NCI-H1092 treated with DMSO at 0.1 percent for 48 hours (cell line): ENCODE measurements at places on chromosomes 7 and 10.

GRCh38 chr7:79317728-79318127 lies 135.7 kb downstream of the MAGI2 start:
- DNase-seq: no peak

DNA sequence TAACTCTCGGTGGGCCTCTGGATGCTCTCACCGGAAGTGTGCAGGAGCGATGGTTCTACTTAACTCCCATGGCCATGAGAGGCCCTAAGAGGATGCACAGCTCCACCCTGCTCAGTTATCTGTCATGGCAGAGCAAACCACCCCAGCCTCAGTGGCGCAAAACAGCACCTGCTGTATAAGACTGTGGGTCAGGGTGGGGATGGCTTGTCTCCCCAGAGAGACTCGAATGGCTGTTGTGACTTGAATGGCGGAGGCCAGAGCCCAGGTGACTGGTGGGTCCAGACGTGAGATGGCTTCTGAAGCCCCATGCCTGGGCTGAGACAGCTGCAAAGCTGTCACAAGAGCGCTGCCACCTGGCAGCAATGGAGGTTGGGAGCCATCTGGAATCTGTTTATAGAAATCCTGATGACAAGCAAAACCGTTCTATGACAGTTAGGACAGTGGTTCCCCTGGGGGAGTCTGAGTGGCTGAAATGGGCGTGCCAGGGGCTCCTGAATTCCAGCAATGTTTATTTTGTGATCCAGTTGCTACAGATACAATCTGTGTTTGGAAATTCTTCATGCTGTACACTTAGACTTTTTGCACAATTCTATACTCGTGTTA lies 490.5 kb downstream of the TCERG1L start:
- peak; percentile 5 for DNase-seq

DNA sequence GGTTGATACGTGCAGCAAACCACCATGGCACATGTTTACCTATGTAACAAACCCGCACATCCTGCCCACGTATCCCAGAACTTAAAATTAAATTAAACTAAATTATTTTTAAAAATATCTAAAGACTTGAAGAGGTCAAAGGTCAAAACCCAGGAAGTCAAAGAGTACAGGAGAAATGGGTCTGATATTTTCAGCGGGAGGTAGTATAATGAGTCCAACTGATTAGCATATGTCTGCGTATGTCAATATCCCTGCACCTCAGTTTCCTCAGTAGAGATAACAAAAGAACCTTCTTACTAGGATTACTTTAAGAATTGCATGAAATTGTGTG lies 133.0 kb downstream of the TMEM26 start:
- no peak for DNase-seq

DNA sequence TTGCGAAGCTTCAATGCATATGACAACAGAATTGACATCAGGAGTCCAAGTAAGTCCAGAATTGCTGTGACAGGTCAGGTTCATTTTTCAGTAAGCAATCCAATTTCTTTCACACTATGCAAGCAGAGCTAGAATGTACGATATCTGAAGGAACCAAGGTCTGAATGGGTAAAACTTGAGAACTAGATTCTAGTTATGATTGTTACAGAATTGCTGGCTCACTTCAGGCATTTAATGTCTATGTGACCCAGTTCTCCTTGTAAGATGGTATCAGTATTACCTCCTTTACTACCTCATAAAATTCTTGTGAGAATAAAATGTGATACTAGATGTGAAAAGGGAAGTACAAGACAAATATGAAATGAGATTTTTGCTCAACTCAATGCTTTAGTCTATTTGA lies 159.6 kb downstream of the GPR158 start:
- no peak for DNase-seq

DNA sequence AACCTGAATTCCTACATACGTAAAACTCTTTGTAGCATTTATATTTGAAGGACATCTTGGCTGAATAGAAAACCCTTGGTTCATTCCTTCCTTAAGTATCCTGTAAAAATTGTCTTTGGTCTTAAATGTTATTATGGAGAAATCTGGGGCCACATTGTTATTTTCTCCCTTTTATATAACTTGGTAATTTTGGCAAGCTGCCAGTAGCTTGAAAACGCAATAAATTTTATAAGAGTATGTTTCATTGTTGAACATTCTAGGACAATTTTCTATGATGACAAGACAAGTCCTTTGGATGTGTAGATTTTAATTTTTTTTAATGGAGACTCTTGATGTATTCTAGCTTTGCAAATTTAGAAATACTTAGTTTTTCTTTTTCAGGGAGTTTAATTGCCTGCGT lies 191.9 kb downstream of the ABCA13 start:
- no peak for DNase-seq

- DNase-seq: no peak
Measured at GRCh38 chr7:28192786-28193585, 12.4 kb upstream of the JAZF1 start.

DNA sequence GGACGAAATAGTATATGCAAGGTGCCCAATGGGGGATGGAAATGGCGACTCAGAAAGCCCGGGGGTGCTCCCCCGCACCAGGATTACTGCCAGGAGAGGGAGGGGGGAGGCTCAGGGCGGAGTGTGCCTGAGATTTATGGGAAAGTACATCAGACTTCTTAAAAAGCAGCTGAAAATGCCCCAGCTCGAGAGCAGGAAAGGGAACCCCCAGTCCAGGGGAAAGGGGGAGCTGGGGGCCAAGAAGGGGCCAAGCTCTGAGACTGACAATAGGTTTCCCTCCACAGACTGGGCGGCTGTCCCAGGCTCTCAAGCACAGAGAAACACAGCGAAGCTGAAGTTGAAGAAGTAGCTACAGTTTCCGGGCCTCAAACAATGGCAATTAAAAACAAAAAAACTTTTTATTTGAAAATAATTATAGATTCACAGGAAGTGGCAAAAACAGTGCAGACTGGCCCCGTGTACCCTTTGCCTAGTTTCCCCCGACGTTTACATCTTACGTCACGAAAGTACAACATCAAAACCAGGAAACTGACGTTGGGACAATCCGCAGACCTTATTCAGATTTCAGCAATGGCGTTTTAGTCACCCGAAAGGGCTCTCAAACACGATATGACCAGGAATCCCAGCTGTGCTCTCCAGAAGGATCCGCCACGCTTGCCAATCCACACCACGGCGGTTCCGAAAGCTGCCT lies 83.9 kb upstream of the FGFR2 start:
- no peak for DNase-seq

- DNase-seq: no peak
Measured at GRCh38 chr10:112352044-112352443, 21.9 kb upstream of the ACSL5 start.
